ENCODE measurements at places on chromosomes 7 and 10.
A peak's percentile ranks its signal among the peaks of the same experiment; 100 is the strongest.

DNA sequence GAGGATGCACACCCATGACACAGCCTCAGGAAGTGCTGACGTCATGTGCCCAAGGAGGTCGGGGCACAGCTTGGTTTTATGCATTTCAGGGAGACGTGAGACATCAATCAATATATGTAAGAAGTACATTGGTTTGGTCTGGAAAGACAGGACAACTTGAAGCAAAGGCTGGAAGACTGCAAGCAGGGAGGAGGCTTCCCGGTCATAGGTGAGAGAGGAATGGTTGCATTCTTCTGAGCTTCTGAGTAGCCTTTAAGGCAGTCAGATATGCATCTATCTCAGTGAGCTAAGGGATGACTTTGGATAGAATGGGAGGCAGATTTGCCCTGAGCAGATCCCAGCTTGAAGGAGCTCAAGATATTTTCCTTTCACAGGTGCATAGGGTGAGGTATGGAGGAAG lies 349.5 kb downstream of the TYW1 start:
- DNase-seq, result no peak

GRCh38 chr7:133530682-133531081 lies 277.8 kb downstream of the EXOC4 start:
- no peak for DNase-seq

DNA sequence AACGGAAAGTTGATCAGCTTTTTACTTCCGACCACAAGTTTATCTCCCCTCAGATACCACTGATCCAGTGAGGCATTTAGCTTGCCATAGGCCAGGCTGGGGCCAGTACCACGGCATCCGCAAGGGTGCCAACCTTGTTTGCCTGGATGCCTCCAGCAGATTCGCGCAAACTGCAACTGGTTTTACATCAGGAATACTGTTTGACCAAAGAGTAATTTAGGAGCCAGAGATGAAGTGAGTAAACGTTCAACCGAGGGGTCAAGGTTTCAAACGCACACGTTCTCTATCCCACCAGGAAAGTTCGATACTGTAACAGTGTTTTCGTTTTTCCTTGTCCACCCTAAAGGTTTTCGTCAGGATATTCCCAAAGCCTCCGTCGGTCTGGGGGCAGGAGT lies 266 bp upstream of the MDFIC start:
- no peak for DNase-seq

DNA sequence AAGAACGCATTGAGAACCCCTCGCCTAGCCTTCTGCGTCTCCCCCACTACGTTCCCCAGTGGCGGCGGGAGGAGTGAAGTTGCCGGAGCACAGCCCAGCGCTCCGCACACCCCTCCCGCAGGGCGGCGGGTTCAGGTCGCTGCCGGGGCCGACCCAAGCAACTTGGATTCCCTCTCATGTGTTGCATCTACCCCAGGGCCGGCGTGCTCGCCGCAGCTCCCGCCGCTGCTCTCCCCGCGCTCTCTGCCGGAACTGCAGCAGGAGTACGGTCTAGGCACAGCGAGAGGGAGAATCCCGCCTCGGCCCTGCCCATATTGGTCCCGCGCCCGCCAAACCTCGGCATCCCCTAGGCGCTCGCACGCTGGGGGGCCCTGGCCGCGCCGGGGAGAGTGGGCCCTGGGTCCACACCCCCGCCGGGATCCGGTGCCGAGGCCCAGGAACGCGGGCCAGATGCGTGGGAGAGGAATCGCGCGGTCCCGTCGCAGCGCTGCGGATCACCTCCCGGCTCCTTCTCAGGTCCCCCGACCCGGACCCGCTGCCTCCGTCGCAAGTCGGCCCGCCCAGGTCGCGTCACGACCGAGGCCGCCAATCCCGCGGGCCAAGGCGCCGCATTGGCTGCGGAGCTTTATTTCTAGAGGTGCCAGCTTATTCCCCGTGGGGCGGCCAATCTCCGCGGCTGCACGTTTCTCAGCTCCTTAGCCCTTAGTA lies 648 bp upstream of the TMEM243 start:
- peak; percentile 57 for DNase-seq

GRCh38 chr7:73436031-73436929 lies 2.7 kb downstream of the FZD9 start:
- no peak for DNase-seq

- DNase-seq, result no peak
Measured at GRCh38 chr10:69895759-69896158, 94.1 kb downstream of the COL13A1 start.

GRCh38 chr10:77240041-77240652 lies 397.5 kb downstream of the KCNMA1 start:
- DNase-seq, result no peak

- DNase-seq, result no peak
Measured at GRCh38 chr10:5963591-5963990, 13.8 kb downstream of the IL15RA start.

DNA sequence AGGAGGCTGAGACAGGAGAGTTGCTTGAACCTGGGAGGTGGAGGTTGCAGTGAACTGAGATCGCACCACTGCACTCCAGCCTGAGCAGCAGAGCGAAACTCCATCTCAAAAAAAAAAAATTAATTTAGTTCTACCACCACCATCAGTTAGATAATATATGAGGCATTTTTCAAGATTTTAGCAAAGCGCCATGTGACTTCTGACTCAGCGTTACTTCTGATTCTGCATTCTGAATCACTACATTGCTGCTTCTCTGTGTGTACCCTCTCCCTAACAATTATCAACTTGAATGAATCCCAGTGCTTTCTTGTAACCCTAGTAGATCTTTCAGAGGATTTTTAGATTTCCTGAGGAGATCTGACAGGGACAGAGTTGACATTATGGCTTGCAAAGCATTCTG lies 176.8 kb upstream of the SORCS1 start:
- no peak for DNase-seq

DNA sequence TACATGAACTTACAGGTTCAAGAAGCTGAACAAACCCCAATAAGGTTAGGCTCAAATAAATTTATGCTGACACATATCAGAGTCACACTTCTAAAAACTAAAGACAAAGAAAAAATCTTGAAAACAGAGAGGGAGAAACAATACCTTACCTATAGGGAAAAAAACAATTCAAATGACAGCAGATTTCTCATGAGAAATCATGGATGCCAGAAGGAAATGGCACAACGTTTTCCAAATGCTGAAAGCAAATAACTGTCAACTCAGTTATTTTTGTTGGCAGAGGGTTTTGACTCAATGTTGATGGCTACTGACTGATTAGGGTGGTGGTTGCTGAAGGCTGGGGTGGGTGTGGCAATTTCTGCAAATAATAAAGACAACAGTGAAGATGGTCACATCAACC lies 239.4 kb downstream of the ARHGAP12 start:
- DNase-seq, result no peak

- no peak for DNase-seq
Measured at GRCh38 chr7:40057292-40057691, 77.1 kb downstream of the MPLKIP start.

- DNase-seq, result no peak
Measured at GRCh38 chr10:123835575-123835974, 56.0 kb downstream of the CPXM2 start.

GRCh38 chr10:108521827-108522492 lies 1357.5 kb upstream of the SORCS1 start:
- DNase-seq, result no peak

GRCh38 chr7:134367956-134368749 lies 51.4 kb upstream of the SLC35B4 start:
- DNase-seq, result no peak

GRCh38 chr10:5491477-5491876 lies 7.9 kb downstream of the CALML5 start:
- DNase-seq, result no peak

DNA sequence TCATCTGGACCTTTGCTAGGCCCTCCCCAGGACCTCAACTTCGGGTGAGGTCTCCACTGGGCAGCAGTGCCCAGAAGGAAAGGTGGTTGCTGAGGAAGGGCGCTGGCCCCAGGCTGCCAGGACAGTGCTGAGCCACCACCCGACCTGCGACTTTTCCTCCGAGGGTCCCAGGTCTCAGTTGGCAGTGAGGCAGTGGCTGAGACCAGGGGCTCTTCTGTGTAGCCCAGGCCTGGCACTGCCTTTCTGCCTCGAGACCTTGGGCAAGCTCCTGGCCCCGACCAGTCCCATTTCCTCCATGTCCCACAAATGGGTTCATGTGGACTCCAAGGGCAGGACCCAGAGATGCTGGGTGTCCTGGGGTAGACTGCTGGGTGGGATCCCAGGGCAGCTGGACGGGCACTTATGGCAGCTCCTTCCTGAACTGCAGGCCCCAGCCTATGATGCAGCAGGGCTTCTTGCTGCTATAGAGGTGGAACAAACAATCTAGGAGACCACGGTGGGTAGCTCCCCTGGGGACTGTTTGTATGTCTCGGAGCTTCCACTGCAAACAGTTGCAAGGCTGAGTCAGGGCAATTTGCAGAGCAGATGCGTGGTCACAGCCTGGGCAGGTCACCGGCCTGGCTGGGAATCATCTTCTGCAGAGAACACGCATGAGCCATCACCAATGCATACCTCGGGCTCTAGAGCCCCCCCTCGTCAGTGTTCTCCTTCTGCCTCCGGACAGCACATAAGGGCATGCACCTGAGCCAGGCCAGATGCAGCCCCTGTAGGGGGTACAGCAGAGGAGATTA lies 17.9 kb upstream of the LRRC18 start:
- no peak for DNase-seq

DNA sequence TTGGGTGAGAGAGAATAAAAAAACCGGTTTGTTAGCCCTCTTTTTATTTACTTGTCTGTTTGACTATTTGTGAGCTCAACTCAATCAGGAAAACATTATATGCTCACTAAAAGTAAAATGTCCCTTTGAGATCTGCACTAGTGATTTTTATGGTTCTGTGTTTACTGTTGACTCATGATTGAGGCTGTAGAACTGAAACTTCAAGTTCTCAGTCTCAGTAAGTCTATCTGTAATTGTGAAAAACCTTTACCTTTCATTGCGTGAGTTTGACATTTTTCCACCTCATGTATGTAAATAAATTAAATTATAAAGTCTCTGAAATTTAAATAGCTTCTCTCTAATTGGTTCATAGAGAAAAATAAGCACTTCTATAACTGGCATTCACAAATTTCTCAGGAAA lies 17.0 kb upstream of the CASD1 start:
- no peak for DNase-seq

GRCh38 chr10:96835899-96836298 lies 3.8 kb downstream of the LCOR start:
- no peak for DNase-seq

DNA sequence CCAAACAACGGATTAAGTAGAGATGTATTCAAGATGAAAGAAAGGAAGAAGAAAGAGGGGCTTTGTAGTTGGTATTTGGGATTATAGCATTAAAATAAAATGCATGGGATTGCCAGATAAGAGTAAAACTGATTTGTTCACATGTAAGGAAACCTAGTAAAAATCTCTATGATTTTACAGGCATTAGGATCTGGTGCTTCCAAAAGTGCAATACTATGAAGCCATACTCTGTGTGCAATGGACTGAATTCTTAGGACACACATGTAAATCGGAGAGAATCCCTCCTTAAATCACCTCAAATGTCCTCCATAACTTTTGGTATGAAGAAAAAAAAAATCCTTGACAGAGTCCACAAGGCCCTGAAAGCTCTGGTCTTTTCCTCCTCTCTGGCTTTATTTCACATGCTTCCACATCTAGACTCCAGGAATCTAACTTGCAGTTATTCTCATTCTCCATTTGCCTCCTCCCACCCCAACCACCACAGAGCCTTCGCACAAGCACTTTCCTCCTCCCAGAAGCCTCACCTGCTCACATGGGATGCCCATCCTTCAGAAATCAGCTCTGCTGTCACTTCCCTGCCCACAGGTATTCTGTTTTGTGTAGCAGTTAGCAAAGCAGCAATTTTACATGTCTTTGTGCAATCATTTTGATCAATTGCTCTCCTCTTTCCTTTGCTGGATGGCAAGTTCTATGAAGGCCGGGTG lies 378.3 kb downstream of the KCNMA1 start:
- DNase-seq, result no peak

GRCh38 chr7:78406531-78406930 lies 608.0 kb downstream of the PHTF2 start:
- DNase-seq, result no peak

GRCh38 chr10:84957427-84957826 lies 629.0 kb downstream of the CCSER2 start:
- no peak for DNase-seq

DNA sequence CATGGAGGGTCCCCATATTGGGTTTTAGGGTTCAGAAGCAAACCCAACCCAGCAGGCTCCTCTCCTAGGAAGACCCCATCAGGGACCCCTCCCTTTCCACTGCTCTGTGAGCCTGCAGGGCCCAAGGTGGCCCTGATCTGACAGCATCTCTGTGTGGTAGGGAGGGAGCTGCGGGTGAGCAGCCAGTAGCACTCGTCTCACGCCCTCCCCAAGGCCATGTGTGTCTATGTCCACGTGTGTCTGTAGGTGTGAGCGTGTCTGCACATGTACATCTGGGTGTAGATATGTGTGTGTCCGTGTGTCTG lies 103.5 kb upstream of the FAM20C start:
- no peak for DNase-seq

DNA sequence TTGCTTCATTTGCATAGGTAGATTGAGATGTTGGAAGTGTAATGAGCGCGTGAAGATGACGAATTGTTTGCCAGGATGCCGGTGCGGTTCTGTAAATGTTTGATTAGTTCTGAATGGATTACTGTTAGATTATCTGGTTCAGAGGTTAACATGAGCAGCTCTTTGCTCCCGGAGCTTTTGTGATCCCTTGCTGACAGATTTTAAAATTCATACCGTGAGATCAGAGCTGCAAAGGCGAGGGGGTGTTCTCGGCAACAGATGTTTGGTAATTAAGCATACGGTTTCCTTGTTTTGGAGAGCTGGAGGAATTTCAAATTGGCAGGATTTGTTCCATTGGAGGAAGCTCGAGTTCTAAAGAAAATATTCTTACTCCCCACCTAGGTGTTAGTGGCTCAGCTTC lies 237.8 kb upstream of the GPR26 start:
- DNase-seq, result no peak

DNA sequence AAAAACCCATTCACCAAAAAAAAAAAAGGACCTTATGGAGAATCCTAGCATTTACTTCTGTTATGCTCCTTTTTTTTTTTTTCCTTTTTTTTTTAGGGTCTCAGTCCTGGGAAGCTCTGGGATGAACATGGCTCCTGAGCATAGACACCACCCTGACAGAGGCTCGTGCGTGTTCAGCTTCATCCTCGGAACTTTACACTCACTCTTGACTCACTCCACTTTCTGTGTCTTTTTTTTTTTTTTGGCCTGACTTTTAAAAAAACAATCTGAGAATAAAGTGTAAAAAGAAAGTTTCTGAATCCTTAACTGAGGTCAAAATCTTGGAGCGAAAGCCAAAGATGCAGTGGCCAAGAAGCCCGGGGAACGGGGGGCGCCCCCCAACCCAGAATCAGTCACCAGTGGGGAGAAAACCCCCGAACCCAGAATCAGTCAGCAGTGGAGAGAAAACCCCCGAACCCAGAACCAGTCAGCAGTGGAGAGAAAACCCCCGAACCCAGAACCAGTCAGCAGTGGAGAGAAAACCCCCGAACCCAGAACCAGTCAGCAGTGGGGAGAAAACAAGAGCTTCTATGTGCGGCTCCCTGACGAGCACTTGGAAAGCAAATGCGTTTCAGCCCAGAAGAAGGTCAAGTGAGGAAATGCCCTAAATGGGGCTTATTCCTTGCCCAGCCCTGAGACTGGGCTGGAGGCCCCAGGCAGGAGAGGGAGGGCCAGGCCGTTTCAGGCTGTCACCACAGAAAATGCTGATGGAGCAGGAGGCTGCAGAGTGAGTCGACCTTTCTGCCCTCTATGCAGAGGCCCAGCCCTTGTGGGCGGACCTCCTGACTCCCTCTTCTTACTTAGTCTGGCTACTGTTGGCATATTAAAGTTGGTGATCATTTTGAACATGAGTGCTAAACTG lies 19.0 kb upstream of the PFKP start:
- no peak for DNase-seq

- DNase-seq, result no peak
Measured at GRCh38 chr10:17115683-17116082, 13.9 kb downstream of the CUBN start.
